ENCODE measurements at places on chromosomes 12 and 14. TPM values are rescaled to one million over a fixed set of nuclear protein-coding genes. Genes with fewer than 3 reads are reported as not detected.

TMPO gene
- total RNA-seq = 94.4 TPM

DDX55 gene
- total RNA-seq = 10.0 TPM

PIANP gene
- total RNA-seq = not detected

KCNK10 gene
- total RNA-seq = 0.08 TPM

FOXN3 gene
- 11.5 TPM for total RNA-seq

MARK3 gene
- total RNA-seq = 105 TPM

PRH2 gene
- total RNA-seq = not detected

AMIGO2 gene
- total RNA-seq = 64.2 TPM

KRT80 gene
- 0.55 TPM for total RNA-seq

RNASE3 gene
- not detected for total RNA-seq

LGR5 gene
- total RNA-seq = not detected

P2RX2 gene
- total RNA-seq = not detected

EML1 gene
- total RNA-seq = 2.2 TPM

GOLT1B gene
- 38.4 TPM for total RNA-seq

LUM gene
- 7.5 TPM for total RNA-seq

KCNC2 gene
- total RNA-seq = not detected

DLGAP5 gene
- total RNA-seq = 44.8 TPM

PRKAG1 gene
- 79.3 TPM for total RNA-seq

OR4K15 gene
- total RNA-seq = not detected

METTL3 gene
- 29.0 TPM for total RNA-seq

TUNAR gene
- total RNA-seq = not detected

COQ10A gene
- 4.8 TPM for total RNA-seq

NFATC4 gene
- 2.9 TPM for total RNA-seq

RNASE13 gene
- total RNA-seq = not detected

NUAK1 gene
- total RNA-seq = 4.8 TPM

FUT8 gene
- 41.2 TPM for total RNA-seq

KCNH3 gene
- not detected for total RNA-seq

DCN gene
- total RNA-seq = 21.4 TPM

ERGIC2 gene
- total RNA-seq = 123 TPM

RIN3 gene
- 4.2 TPM for total RNA-seq

SH2B3 gene
- total RNA-seq = 28.9 TPM

SPTB gene
- not detected for total RNA-seq

TSHR gene
- not detected for total RNA-seq

NXPH4 gene
- 24.9 TPM for total RNA-seq

GZMH gene
- not detected for total RNA-seq

ANO2 gene
- total RNA-seq = not detected

RND1 gene
- not detected for total RNA-seq

TMPRSS12 gene
- not detected for total RNA-seq

GDF11 gene
- 3.0 TPM for total RNA-seq

SLC10A1 gene
- not detected for total RNA-seq

KERA gene
- total RNA-seq = not detected

TRAF3 gene
- total RNA-seq = 15.1 TPM

FOXA1 gene
- total RNA-seq = not detected

ARHGDIB gene
- total RNA-seq = 50.9 TPM

IL22 gene
- total RNA-seq = not detected

EIF2B2 gene
- 81.2 TPM for total RNA-seq

MAP3K9 gene
- total RNA-seq = 11.9 TPM

PRR4 gene
- 0.31 TPM for total RNA-seq

TXNDC16 gene
- total RNA-seq = 2.7 TPM

SLC5A8 gene
- 0.08 TPM for total RNA-seq

DRAM1 gene
- total RNA-seq = 14.7 TPM

GUCY2C gene
- total RNA-seq = 0.08 TPM

KLRD1 gene
- total RNA-seq = not detected

TBX5 gene
- not detected for total RNA-seq

TEX22 gene
- total RNA-seq = not detected

TMEM229B gene
- total RNA-seq = 3.0 TPM

Data from hair follicular keratinocyte (primary cell).